ENCODE measurements at places on chromosomes 7 and 10.

DNA sequence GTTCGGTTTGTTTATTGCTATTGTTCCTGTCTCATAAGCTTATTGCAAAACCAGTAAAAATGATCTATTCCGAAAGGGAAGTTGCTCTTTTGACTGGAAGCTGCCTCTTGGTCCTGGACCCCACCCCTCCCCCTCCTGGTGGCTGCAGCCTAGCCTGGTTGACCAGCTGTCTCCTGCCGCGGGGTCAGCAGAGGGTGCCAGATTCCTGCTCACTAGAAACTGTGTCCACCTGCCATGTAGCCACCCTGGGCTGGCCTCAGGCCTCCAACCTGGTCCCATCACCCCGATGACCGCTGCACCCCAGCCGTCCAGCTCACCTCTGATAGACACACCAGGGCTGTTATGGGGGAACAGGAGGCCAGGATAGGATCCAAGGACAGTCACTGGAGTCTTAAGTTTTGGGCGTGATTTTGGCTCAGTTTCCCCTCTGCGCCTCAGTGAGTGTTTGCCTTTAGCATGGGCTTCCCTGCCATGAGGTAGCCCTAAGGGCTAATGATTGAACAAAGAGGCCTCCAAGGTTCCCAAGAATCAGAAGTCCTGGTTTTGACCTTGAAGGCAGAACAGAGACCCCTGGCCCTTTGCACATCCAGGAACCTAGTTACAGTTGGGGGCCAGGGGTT lies 32.9 kb upstream of the SLF2 start:
- no peak for DNase-seq

DNA sequence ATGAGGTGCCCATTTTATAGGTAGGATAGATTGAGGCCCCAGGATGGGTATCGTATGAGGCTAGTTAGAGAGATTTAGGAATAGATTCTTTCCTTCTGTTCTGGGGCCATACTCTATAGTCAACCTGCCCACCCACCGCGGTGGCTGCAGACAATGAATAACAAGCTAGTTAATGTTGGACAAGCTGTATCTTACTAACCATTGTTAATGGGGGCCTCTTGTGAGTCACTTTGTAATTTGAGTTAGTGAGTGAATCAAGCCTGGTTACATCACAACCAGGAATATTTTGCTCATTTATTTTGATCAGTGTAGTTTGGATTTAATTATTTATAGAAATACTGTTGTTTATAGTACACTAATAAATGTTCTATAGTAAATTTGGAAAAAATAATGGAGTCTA lies 7.3 kb downstream of the SORCS3 start:
- DNase-seq: no peak

DNA sequence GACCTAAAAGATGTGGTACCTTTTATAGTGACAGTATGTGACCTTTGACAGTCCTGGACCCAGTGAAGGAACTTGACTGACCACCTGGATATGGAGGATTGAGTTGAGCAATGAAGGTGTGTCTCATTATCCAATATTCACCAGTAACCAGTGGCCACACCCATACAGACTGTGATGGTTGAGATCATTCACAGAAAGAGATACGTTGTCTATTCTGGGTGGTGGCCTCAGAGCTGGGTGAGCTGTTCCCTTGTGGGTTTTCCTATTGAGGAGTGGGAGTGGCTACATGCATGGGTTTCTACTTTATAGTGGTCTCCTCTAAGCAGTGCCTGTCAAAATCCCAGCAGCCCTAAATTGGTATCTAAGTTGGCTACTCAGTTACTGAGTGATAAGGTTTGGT lies 507.4 kb downstream of the SORCS3 start:
- no peak for DNase-seq

DNA sequence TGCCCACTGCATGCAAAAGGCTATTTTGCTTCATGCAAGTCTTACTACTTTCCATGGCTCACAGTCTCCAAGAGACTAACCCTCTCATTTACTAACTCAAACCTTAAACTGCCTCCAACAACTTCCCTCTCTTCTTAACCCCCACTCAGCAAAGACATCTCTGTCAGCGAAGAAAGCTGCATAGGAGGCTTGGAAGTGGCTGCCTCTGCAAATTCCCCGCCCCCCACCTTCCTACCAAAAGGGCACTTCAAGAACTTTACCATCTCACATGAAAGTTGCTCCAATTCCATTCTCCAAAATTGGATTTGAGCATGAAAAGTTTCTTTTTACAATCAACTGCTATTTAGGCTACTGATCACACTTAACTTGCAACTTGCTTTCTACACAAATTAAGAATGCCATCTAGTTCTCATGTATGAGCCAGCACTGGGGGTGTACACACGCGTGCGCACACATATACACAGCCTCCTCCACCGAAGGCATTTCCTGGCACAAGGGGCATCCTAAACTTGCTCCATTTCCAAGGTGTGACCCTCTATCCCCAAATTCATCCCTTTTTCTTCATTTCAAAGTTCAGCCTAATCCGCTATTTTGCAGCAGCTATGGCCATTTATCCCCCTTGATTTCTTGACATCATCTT lies 1.8 kb downstream of the CCDC6 start:
- no peak for DNase-seq

GRCh38 chr10:18610517-18610916 lies 40.9 kb downstream of the NSUN6 start:
- DNase-seq: no peak

GRCh38 chr7:30458311-30458710 lies 20.3 kb downstream of the NOD1 start:
- DNase-seq: no peak

Data from stimulated activated CD4-positive, alpha-beta T cell treated with anti-CD3 and anti-CD28 coated beads, Interleukin-4, amount 100 ng/mL, for 4 hours (primary cell).